ENCODE measurements at places on chromosomes 1 and 21.

GRCh38 chr1:180522213-180522515 lies 19.8 kb upstream of the ACBD6 start:
- no peak for DNase-seq

DNA sequence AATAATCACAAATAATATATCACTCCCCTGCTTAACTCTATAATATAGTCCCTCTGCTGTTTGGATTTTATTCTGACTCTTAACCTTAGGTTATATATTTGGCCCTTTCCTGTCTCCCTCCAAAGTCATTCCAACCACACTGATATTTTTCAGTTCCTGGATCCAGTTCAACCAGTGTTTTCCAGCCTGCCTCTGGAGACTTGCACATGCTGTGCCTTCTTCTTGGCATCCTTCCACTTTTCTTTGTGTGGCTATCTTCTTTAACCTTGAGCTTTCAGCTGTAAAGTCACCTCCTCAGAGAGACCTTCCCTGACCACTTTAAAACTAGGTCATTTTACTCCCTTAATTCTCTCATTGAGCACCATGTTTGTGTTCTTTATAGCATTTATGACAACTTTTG lies 19.4 kb downstream of the CERS2 start:
- DNase-seq, result no peak

DNA sequence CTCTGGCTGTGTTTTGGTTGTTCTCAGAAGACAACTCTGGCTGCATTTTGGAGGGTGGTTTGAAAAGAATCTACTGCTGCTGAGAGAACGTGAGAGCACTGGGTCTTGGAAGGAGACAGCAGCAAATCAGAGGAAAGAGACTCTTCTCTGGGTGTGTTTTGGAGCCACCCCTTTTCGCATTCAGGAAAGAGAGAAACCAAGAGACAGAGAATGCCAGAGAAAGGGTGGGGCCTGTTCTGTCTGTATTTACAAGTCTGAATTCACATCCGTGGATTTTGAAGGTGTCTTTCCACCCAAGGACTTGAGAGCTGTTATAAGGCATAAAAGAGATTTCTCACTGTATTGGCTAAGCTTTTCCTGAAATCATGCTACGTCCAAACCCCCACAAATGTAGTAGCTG lies 187.2 kb downstream of the C1orf94 start:
- no peak for DNase-seq

- peak; percentile 78 for DNase-seq
Observed at GRCh38 chr1:207672522-207673130, 27.7 kb downstream of the CR1L start.

- no peak for DNase-seq
Observed at GRCh38 chr1:193438771-193439170, 252.4 kb upstream of the B3GALT2 start.

GRCh38 chr1:236691348-236691747 lies 5.0 kb downstream of the ACTN2 start:
- DNase-seq, result no peak

GRCh38 chr1:98216304-98216703 lies 295.5 kb upstream of the DPYD start:
- peak; percentile 22 for DNase-seq

- DNase-seq, result no peak
Observed at GRCh38 chr1:25342846-25343245, 4.7 kb downstream of the TMEM50A start.

DNA sequence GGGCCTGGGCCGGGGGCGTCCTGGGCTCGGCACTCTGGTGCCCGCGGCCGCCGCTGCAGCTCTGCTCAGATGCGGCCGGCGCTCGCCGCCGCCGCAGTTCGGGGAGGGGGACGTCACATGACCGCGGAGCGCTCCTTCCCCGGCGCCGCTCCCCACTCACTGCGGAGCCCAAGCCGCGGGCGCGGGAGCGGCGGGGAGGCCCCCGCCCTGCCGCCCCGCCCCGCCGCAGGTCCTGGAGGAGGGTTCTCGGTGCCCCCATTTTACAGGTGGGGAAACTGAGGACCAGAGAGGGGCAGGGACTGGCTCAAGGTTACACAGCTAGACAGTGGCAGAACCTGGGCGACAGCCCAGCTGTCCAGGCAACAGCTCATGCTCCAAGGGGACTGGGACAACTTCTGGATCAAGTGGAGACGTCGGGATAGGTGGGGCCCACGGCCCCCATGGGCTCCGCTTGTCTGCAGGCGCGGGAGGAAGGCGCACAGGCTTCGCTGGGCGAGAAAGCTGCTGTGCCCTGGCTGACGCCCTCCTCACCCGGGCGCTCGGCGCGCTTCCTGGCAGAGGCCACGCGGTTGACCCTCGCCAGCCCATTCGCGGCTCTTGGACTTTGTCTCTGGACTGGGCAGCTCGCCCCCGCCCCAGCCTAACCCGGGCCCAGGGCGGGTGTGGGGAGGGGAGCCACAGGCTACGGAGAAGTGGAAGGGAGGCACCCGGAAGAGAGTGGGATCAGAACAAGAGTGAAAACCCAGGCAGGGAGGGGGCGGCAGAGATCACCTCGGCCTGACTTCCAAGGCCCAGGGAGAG lies at the start of gene RAP1GAP:
Gene RAP1GAP (minus strand): TSS at position 100 of the 801 bp plus-strand sequence. CDS start 49,325 bp downstream, outside the sequence.
- DNase-seq, result no peak

DNA sequence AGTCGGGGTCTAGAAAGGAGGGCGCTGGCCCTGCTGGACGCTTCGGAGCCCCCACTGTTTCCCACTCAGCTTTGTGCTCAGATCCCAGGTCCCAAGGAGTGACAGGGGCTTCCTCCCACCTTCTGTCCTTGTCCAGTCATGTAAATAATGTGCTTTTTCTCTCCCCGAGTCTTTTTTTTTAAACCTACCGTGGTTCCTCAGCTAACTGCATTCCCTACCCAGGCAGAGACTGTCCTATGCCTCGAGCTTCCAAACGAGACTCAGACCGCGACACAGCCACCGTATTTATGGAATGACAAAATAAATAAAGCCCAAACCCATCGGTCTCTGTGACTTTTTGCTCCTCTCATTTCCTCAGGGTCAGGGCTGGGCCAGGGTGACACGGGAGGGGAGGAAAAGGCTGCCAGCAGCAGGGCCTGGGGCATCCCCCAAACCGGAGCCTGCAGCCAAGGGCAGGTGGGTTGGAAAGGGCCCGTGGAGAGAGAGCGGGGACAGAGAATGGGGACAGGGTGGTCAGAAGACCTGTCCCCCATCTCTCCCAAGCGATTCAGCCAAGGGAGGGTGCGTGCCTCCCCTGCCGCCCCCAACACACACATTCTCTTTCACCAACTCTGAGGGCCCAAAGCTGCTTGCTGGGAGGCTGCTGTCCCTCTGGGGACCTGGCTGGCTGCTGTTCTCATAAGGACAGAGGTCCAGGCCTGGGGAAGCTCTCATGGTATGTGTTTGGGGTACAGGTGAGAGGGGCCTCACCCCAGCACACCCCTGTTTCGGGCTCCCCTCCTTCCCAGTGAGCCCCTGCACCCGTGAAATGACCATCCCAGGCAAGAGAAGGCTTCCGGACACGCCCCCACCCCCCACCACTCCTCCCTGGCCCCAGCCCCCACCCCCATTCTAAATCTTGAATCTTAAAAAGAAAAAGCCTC lies 55.4 kb downstream of the KCNAB2 start:
- DNase-seq, result no peak

- DNase-seq, result no peak
Observed at GRCh38 chr1:17278996-17279830, 28.8 kb upstream of the PADI4 start.

GRCh38 chr1:101317590-101317989 lies 80.8 kb downstream of the S1PR1 start:
- DNase-seq, result no peak

DNA sequence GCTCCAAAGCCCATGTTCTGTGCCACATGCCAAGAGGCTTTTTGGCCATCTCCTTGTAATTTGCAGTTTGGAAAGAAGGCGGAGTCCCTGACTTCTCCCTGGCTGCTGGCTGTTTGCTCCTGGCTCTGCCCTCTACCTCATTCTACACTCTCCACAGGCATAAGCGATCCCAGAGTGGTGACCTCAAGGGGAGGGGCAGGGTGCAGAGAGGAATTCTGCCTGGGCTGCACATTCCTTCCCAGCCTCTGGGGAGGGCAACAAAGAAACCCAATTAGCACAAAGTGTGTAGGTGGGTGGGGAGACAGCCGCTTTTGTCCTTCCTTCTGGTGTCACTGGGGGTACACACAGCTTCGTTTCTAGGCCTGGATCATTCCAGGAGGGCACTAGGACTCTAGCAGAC lies 95.3 kb downstream of the HIVEP3 start:
- DNase-seq, result peak; percentile 62

Data from fibroblast of skin of right biceps (primary cell).